Psoas muscle (tissue), 8 donors: ENCODE measurements at places on chromosomes 6 and 20. TPM values are rescaled to one million over a fixed set of nuclear protein-coding genes. Genes with fewer than 3 reads are reported as not detected.

The CLDN20 gene
- 0.05 TPM for polyA plus RNA-seq

The THBS2 gene
- polyA plus RNA-seq = 0.62 TPM

The KIFC1 gene
- 0.15 TPM for polyA plus RNA-seq

The IL22RA2 gene
- not detected for polyA plus RNA-seq

The ELOVL2 gene
- polyA plus RNA-seq = 0.34 TPM

The COL9A1 gene
- polyA plus RNA-seq = 0.03 TPM

The LY6G6F gene
- not detected for polyA plus RNA-seq

The BANF2 gene
- polyA plus RNA-seq = not detected

The PTGIS gene
- polyA plus RNA-seq = 2.7 TPM

The FABP7 gene
- polyA plus RNA-seq = 42.1 TPM

The KIAA0408 gene
- 4.4 TPM for polyA plus RNA-seq

The LGSN gene
- polyA plus RNA-seq = 0.01 TPM

The MOCS1 gene
- 32.5 TPM for polyA plus RNA-seq

The DUSP15 gene
- polyA plus RNA-seq = 0.04 TPM

The NOX3 gene
- not detected for polyA plus RNA-seq

The BEND6 gene
- 0.60 TPM for polyA plus RNA-seq

The C20orf204 gene
- 0.64 TPM for polyA plus RNA-seq

The SLC22A16 gene
- not detected for polyA plus RNA-seq

The PGC gene
- polyA plus RNA-seq = not detected

The MAP3K7 gene
- polyA plus RNA-seq = 19.8 TPM

The NR2E1 gene
- polyA plus RNA-seq = not detected

The POPDC3 gene
- polyA plus RNA-seq = 132 TPM

The CASP8AP2 gene
- polyA plus RNA-seq = 13.3 TPM

The PCSK2 gene
- 0.01 TPM for polyA plus RNA-seq

The PERP gene
- polyA plus RNA-seq = 1.00 TPM

The CRISP3 gene
- not detected for polyA plus RNA-seq

The RAET1L gene
- polyA plus RNA-seq = 0.06 TPM

The ADA gene
- polyA plus RNA-seq = 3.5 TPM

The C6orf136 gene
- polyA plus RNA-seq = 42.6 TPM

The TSPYL1 gene
- polyA plus RNA-seq = 20.5 TPM

The MOG gene
- polyA plus RNA-seq = not detected

The FAM209A gene
- 0.38 TPM for polyA plus RNA-seq

The TLDC2 gene
- polyA plus RNA-seq = not detected

The POU3F2 gene
- not detected for polyA plus RNA-seq

The SLC17A9 gene
- 0.69 TPM for polyA plus RNA-seq

The IL20RA gene
- 0.04 TPM for polyA plus RNA-seq

The EYS gene
- not detected for polyA plus RNA-seq

The SSTR4 gene
- polyA plus RNA-seq = not detected

The ZBTB46 gene
- 3.1 TPM for polyA plus RNA-seq

The ELOVL4 gene
- polyA plus RNA-seq = 0.09 TPM

The C20orf202 gene
- 0.10 TPM for polyA plus RNA-seq

The NNAT gene
- 2.0 TPM for polyA plus RNA-seq

The TFAP2D gene
- polyA plus RNA-seq = not detected

The IL17A gene
- polyA plus RNA-seq = not detected

The ALDH8A1 gene
- polyA plus RNA-seq = 0.97 TPM

The RSPO3 gene
- polyA plus RNA-seq = 27.4 TPM

The MYO6 gene
- 1.3 TPM for polyA plus RNA-seq

The PNLDC1 gene
- 0.13 TPM for polyA plus RNA-seq

The OXT gene
- polyA plus RNA-seq = 0.73 TPM
